ENCODE measurements at places on chromosomes 7 and 10.

- DNase-seq: no peak
Observed at GRCh38 chr10:43701295-43701694, 52.6 kb upstream of the ZNF32 start.

DNA sequence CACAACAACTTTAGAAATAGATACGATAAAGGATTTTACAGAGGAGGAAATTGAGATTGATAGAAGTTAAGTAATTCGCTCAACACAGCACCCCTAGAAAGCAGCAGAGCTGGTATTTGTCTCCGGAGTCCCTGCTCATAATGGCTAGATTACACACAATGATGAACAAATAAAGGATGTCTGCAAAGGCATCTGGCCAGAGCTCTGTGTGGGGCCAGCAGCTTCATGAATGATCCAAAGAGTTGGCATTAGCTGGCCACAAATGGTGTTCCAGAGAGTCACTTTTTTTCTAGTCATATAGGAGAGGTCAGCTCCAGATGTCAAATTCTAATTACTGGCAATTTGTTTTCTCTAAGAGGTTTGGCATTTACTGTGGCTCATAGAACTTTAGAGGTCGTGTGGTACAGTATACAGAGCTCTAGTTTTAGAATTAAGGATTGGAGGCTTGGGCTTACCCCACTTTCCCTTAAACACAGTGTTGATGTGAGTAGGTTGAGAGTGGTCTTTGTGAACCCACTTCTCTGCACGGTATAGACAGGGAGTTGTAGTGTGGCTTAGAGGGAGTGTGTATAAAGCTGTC, 186.2 kb downstream of the BICC1 start:
- DNase-seq: no peak

DNA sequence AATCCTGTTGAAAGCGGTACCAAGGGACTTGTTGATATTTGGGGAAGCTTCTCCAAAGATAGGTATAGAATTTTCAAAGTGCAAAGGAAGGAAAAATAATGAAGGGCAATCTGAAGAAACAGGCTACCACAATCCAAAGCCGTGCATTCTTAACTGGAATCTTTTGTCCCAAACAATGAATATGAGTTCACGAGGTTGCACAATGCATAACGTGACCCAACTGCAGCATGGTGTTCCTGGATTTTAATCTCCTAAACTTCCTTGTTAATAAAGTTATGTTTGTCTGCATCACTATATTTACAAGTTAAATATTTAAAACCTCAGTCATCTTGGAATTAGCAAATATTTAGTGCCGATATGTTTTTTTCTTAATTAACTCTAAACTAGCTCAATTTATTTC, 203.7 kb downstream of the WDR11 start:
- no peak for DNase-seq

- DNase-seq: no peak
Observed at GRCh38 chr7:20797462-20798080, 10.9 kb upstream of the SP8 start.

- no peak for DNase-seq
Observed at GRCh38 chr10:34993782-34994181, 96.4 kb downstream of the CUL2 start.

DNA sequence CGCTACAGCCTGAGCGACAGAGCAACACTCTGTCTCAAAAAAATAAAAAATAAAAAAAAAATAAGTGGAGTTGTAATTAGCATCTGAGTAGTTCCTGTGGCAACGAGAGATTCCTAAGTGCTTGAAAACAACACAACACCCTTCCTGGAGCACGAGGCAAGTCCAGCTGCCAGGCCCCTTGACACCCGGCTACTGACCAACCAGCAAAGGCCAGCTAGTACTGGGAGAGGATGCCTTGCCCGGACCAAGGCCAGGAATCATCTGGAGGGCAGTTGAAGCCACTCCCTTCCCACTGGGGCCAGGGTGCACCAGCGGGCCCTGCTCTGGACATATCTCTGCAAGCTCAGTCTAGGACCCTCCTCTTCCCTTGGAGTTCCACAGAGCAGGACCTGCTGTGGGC, 536 bp downstream of the C10orf105 start:
- no peak for DNase-seq

- no peak for DNase-seq
Observed at GRCh38 chr10:23096802-23097549, 1.6 kb downstream of the MSRB2 start.

DNA sequence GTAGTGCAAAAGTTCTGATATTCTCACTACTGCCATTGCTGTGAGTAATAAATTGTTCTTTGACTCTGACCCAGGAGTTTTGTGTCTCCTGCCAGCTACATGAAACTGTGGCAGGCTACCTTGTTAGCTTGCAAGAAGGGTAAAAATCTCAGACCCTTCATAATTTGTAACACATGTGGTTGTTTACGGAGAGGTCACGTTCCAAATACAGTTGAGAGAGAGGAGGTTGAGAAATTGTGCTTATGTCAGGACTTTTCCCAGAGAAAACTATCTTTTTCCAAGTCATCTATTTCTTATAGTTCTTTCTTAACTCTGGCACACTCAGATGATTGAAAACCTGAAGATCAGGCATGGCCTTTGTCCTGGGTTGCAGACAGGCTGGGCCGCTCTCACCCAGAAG, 114.4 kb upstream of the SVIL start:
- no peak for DNase-seq

GRCh38 chr10:71569775-71570588, 149.6 kb downstream of the C10orf105 start:
- peak; percentile 82 for DNase-seq

- DNase-seq: no peak
Observed at GRCh38 chr7:17996442-17997223, 31.0 kb downstream of the PRPS1L1 start.

- DNase-seq: no peak
Observed at GRCh38 chr10:8144496-8144895, 90.0 kb downstream of the GATA3 start.

DNA sequence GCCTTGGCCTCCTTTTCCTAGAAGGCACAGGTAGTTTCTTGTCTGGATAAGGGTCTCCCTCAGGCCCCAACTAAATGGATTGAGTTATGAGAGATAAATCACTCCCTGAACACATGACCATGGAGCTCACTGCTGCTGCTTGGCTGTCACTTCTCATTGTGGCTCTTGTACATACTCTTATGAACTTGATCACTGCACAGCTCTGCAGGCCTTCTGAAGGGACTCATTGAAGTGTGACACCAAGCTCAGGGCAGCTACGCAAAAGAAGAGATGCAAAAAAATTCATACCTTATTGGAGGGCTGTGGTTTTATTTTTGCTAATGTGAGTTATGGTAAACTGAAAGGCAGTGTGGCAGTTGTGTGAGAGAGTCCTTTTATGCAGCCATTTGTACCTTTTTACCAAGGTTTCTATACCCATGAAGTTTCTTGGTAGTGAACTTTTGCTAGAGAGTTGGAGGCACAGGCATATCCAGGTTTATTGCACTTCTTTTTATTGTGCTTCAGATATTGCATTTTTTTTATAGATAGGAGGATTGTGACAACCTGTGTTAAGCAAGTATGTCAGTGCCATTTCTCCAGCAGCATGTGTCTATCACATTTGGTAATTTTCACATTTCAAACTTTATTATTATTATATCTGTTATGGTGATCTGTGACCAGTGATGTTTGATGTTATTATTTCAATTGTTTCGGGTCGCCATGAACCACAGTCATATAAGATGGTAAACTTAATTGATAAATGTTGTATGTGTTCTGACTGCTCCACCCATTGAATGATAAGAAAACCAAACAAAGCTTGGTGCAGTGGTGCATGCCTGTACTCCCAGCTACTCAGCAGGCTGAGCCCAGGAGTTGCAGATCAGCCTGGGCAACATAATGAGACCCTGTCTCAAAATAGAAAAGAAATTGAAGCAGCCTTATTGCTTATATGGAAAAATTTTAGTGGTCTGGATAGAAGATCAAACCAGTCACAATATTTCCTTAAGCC, 100.6 kb downstream of the LRRC4 start:
- no peak for DNase-seq

GRCh38 chr7:32048970-32049491, 21.2 kb downstream of the PDE1C start:
- no peak for DNase-seq

- no peak for DNase-seq
Observed at GRCh38 chr10:14873090-14873760, 5.4 kb upstream of the SUV39H2 start.

- DNase-seq: no peak
Observed at GRCh38 chr7:157503229-157503628, 166.4 kb downstream of the DNAJB6 start.

GRCh38 chr10:77874872-77875271, 51.7 kb downstream of the DLG5 start:
- no peak for DNase-seq

DNA sequence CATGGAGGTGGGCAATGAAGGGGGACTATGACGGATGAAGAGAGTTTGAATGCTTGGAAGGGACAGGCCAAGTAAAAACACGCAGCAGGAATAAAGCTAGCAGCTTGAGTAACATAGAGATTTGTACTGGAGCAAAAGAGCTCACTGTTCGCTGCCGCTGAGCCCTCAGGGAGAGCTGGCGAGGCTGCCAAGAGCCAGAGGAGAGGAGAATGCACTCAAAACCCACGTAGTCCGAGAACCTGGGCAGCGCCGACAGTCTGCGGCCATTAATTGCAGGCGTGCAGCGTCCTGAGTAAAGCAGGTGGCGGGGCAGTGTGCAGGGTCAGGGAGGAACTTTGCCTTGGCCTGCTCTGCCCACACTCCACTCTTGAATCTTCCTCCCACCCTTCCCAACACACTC, 68.2 kb downstream of the SLC37A3 start:
- DNase-seq: no peak

Data from right forelimb (tissue), 1 donor.